ENCODE measurements at places on chromosomes 1 and 21.

- no peak for DNase-seq
Measured at GRCh38 chr1:32307324-32307723, 15.4 kb downstream of the HDAC1 start.

DNA sequence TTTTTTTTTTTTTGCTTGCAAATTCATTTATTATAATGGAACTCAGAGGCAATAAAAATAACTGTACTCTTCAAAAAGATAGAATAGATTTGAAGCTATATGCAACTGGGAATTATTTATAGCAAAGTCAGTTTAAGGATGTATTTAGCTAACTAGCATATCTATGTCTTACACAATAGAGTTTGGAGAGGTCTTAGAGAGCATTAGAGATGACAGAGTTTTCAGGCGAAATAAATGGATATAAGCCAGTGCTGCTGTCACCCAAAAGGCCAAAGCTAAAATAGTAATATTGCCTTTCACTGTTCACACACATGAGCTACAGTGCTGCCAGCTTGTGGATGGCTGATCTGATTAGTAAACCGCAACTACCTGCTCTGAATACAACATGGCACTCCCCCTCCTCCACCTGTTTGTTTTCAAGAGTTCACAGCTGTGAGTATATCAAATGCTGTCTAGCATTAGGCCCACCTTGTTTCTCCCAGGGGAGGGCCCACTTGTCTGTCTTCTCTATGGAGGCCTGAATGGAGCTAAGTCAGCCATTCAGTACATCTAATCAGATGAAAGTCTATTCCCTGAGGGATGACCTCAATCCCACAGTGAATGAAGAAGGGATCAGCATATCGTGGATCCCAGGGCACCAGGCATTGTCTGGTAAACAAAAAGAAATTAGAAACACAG is 25.2 kb upstream of the SSX2IP start:
- no peak for DNase-seq

GRCh38 chr1:112444269-112444668 is 48.3 kb downstream of the CTTNBP2NL start:
- DNase-seq: no peak

DNA sequence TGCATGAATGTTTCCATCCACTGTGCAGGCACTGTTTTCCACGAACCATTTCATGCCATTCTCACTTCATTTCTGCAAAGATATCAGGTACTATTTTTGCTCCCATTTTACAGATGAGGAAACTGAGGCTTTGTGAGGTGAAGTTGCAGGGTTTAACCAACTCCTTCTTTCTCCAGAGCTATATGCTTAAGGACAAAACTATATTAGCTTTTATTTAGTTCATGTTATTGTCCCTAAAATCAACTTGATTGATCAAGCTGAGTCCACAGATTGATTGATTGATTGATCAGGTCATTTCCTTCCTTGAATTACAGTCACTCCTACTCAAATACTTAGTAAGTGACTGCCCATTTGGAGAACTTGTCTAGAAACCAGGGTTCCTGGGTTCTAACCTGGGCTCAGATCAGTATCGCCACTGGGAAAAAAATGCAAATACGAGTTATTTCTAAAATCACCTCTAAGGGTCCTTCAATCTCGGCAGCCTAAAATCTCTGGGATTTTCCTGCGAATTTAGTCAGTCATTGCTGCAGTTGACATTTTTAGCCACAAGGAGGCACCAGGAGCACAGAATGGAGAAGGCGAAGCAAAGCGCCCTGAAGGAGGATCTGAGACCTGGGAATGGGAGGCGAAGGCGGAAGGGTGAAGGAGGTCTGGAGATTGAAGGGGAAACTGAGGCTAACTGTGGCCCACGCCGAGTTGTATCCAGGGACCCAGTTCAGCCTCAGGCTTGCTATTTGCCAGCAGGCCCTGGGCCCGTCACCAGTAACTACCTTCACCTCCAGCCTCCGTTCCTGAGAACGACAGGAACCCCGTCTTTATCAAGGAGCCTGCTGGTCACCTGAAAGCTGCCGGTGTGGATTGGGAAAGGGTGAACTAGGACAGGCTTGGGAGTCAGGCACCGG is 14.3 kb upstream of the MUL1 start:
- peak; percentile 50 for DNase-seq

DNA sequence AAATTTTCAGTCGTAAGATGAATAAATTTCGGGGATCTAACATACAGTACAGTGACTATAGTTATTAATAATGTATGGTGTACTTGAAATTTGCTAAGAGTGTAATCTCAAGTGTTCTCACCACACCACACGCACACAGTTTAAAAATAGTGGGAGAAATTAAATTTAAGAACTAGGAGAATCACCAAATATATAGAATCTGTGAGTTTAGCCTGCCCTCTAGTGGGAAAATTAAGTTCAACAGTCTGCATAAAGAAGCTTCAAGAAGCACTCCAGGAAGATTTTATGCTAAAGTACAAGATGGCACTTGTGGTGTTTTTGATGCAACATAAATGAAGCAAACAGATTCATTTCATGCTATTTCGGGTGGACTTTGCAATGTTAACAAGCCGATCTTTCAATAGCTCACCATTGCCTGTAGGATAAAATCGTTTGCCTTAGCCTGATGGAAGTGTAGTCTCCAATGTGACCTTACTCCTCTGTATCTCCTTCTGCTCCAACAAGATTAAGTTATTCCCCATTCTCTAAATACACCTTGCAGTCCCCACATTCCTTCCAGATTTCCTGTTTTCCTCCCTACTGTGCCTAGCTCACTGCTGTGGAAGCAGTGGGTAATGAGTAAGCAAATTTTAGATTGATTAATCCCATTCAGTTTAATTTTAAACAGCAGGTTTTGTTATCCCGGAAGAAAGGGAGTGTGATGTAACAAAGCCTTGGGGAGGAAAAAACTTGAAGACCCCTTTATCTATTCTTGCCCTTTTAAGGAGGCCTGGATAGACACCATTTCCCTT is 8.7 kb upstream of the PIK3C2B start:
- DNase-seq: no peak

- DNase-seq: no peak
Measured at GRCh38 chr1:70727886-70728489, 316.9 kb downstream of the CTH start.

- DNase-seq: no peak
Measured at GRCh38 chr1:114008480-114008941, 29.2 kb downstream of the OLFML3 start.

DNA sequence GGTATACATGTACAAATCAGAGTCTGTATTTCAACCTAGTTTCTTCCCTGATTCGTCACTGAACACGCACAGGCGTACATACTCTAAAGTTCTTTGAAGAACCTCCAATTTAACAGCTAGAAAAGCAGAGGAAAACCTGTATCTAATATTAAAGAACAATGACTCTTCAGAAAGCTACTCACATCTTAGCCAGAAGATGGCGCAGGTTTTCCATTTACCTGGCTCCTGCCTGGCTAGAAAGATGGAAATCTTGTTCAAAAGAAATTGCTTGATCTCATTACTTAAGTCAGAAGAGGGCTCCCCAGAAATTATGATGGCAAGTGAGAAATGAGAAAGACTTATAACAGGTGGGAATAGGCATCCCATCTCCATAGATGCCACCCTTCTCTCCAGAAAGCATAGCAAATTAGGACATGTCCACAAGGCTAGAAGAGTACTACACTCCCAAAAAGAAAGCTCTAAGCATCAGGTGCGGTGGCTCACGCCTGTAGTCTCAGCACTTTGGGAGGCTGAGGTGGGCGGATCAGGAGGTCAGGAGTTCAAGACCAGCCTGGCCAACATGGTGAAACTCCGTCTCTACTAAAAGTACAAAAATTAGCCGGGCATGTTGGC is 19.0 kb upstream of the L1TD1 start:
- peak; percentile 3 for DNase-seq

DNA sequence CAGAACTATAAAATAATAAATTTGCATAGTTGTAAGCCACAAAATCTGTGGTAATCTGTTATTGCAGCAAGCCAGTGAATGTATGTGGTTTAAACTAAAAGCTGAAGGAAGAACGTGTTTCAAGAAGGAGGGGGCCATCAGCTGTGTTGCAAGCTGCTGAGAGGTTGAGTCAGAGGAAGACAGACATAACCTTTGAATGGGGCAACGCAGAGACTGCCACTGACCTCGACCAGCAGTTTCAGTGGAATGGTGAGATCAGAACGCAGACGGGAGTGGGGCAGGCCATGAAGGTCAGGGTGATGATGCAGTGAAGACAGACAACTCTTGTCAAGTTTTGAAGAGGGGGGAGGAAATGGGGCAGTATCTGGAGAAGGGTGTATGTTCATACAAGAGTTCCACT is 23.2 kb upstream of the QSOX1 start:
- DNase-seq: no peak

GRCh38 chr1:3827813-3828307 is 29.2 kb downstream of the CEP104 start:
- no peak for DNase-seq

DNA sequence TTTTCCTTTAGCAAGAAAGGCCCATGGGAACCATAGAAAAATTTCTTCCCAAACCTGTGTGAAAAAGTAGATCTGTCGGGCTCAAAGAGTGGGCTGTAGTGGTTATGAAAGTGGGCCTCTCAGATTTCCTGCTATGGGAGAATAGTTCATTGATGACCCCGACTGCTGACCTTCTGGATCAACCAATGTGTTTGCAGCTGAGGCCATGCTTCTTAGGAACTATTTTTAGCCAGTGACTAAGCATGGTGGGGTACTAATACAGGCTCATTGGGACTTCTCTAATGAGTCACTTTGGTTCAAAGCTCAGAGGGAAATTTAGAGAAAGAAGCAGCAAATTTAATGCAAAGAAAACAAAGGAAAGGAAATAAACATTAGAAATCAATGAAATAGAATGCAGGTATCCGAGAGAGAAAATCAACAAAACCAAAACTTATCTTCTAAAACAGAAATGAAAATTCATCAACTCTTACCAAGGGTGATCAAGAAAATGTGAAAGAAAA is 12.6 kb upstream of the PSMA5 start:
- no peak for DNase-seq

DNA sequence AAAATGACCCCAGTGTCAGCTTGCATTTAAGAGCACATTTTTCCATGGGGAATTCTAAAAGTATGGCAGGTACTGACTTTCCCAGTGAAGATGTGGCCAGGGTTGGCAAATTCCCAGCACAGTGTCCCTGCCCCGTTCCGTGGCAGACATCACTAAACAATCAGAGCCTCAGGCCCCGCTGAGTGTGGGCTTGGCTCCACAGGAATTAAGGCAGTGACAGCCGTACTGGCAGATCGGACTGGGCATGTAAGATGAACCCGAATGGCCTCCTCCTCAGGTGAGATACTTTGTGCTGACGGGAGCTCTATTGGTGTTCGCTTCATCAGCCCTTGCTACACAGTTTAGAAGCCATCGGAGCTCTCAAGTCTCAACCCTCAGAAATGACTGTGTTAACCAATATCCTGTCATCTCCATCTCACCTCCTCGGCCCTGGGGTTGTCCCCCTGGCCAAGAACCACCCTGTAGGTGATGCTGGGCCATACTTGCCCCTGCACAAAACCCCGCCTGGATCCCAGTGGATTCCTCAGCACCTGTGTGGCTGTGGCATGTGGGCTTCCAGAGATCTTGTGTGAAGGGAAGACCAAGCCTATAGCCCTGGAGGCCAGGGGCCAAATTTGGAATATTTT is 29.0 kb upstream of the ABCG1 start:
- peak; percentile 36 for DNase-seq

GRCh38 chr1:192949783-192950182 is 109.4 kb downstream of the UCHL5 start:
- DNase-seq: no peak

- DNase-seq: no peak
Measured at GRCh38 chr1:47712596-47713299, 274.9 kb downstream of the FOXD2 start.

- DNase-seq: no peak
Measured at GRCh38 chr1:163337631-163338030, 15.9 kb downstream of the NUF2 start.

- no peak for DNase-seq
Measured at GRCh38 chr21:27643326-27643725, 676.4 kb upstream of the ADAMTS5 start.

DNA sequence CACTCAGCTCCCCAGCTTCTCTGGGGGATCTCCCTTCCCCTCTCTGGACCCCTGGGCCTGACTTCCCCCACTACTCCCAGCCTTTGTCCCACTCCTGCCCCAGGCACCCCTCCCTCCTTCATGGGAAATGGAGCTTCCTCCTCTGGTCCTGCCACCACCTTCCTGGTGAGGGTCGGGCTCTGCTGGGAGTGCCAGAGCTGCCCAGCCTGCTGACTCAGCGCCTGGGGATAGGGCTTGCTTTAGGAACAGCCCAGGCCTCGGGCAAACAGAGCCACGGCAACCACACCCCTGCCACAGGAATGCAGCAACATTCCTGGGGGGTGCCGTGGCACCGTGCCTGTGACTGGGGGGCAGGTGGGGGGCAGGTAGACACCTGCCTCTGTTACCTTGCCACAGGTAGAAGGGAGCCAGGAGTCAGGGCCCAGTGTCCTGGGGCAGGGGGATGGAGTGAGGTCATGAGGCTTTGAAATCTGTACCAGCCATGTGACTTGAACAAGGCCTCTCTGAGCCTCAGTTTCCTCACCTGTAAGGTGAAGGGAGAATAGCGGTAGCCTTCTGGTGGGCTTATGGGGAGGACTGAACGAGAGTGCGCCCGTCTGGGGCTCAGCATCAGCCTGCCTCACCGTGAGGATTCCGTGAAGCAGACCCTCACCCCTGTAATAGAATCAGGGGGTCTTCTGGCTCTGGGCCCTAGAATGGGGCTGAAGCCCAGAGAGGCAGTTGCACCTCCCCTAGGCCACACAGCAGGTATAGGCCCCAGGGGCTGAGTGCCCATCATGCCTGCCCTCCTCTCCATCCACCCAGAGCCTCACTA is 17.8 kb upstream of the EPHA2 start:
- DNase-seq: no peak

DNA sequence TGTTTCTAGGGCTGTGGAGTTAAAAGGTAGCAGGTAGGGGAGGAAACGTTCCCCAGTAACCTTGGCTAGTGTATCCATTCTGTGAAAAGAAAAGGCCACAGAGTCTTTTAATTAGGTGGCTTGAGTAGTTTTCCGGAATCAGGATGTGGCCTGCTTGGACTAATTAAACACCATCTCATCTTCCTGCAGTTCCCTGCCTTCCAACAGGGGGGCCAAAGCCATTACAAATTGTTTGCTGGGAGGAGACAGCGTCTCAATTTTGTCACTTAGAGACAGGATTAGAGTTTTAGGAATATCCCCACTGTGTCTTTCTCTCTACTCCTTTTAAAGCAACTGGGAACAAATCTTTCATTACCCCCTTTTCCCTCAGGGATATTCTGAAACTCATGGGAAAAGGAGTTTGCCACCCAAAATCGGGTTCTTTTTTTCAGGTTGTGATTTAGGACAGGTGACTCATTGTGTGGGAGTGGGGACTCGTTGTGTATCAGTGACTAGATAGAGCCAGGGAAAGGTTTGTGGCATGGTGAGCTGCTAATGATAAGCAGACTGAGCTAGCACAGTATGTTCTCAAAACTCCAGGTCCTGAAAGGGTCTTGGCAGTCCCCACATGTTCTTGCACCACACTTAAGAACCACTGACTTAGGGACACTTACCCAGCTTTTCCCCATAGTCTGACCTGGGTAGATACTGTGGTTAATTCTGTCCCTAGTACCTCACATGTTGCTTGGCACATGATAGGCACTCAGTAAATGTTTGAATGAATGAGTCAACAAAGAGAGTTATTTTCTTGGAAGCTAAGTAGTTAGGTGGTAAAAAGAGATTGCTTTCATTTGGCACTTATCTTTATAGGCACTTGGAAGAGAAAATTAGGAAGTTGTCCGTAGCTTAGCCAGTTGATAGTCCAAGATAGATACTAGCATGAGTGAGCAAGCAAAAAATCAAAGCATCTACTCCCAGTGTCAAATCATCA is 22.5 kb downstream of the INTS3 start:
- DNase-seq: no peak
